H4 (cell line): ENCODE measurements at places on chromosomes 7 and 10. TPM values are rescaled to one million over a fixed set of nuclear protein-coding genes. Genes with fewer than 3 reads are reported as not detected.
A peak's percentile ranks its signal among the peaks of the same experiment; 100 is the strongest.

GRCh38 chr10:85642421-85643170, 724.0 kb downstream of the GRID1 start:
- DNase-seq = peak; percentile 81

DNA sequence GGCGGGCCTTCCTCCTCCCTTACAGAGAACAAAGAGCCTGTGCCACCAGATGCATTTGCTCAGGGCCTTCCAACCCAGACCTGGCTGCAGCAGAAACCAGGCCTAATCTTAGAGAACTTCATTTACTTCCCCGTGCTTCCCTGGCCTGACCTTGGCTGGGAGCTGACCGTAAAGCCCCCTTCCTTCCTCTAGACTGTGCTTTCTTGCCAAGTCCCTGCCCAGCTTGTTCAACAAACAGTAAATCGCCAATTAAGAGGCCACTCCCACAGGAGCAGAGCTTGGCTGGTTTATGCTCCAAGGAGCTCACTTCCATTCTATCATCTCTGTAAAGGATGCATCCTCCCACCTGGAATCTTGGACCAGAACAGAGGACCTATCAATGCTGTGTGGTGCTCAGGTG, 110.9 kb downstream of the COL13A1 start:
- DNase-seq = no peak

- no peak for DNase-seq
Measured at GRCh38 chr7:132045002-132045401, 488.6 kb upstream of the PODXL start.

DNA sequence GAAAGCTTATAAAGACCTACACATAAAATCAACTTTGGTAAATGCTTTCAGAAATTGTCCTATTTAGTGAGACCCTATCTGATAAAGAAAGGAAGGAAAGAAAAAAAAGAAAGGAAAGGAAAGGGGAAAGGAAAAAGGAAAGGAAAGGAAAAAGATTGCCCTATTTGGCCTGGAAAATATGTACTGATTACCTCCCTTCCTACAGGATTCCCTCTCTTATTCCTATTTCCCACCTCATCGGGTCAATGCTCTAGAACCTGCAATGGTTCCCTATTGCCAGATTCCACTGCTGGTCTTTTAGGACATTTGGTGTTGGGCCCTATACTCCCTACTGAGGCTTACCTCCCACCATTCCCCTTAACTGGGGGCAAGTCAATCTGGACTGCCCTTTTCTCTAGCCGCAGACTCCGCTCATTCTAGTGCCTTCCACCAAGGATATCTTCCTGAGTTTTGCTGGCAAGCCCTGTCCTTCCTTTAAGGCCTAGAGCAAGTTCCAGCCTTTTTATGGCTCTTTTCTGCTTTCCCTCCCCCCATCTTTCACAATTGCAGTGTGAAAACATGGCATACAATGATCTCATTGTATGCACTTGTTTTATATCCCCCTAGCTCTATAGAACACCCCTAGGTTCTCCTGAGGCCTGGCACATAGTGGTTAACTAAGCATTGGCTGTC, 4.4 kb downstream of the DDIT4 start:
- DNase-seq = no peak

Gene C10orf53
- not detected in 2 replicates for total RNA-seq

Gene PRTFDC1
- total RNA-seq = 18.3 and 22.8 TPM in 2 replicates

Gene TMEM196
- not detected in 2 replicates for total RNA-seq

Gene MYOF
- total RNA-seq = 30.2 and 31.1 TPM in 2 replicates

Gene GRIFIN
- total RNA-seq = not detected in 2 replicates

Gene CDHR1
- total RNA-seq = 0.29 and 0.37 TPM in 2 replicates
